ENCODE measurements at places on chromosomes 7 and 10. TPM values are rescaled to one million over a fixed set of nuclear protein-coding genes. Genes with fewer than 3 reads are reported as not detected.

Gene UTF1
- not detected for polyA plus RNA-seq

Gene DMBT1
- polyA plus RNA-seq, result 198 TPM

DNA sequence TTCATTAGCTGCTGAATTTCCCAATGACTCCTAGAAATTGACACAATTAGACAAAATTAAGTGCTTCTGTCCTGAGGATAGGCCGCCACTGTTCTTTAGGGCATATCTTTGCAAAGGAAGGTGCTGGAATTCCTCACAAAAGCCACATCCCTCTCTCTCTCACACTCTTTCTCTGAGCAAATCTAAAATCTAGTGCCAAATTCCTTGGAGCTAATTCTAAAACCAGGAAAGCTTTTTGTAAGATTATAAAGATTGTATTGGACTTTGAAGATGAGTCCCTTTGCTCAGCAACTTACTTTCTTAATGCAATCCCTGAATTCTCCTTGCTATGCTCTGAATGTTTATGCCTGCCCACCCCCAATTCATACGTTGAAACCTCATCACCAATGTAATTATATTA lies 288.9 kb downstream of the KCNMA1 start:
- no peak for DNase-seq

Gene HYAL4
- not detected for polyA plus RNA-seq

DNA sequence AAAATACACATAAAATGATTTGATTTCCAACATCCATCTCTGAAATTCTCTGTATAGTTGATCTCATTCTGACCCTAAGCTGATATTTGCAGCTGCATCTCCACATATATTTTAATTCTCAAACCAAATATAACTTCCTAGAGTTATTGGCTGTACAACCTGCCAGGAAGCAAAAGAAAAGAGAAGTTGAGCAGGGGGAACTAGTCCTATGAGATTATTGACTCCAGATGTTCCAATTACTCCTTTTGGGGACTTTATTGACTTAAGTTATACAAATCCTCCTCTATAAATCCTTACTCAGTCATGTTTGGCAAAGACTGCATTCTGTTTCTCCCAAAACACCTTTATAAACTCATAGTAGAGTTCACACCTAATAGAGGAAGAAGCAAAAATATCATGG lies 599.4 kb upstream of the ANKRD30A start:
- no peak for DNase-seq

DNA sequence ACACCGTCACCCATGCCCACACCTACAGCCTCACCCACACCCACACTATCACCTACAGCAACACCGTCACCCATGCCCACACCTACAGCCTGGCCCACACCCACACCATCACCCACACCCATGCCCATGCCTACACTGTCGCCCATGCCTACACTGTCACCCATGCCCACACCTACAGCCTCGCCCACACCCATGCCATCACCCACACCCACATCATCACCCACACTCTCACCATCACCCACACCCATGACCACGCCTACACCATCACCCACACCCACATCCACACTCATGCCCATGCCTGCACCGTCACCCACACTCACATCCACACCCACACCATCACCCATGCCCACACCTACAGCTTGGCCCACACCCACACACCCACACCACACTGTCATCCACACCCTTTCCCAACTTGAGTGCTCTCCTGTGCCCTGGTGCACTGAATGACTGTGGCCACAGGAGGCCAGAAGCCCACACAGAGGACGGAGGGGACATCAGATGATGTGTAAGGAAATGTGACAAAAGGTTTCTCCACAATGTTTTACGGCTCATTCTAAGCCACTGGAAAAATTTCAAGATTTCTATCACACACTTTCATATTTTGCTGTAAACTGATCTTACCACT lies 153.3 kb downstream of the WDR37 start:
- no peak for DNase-seq

DNA sequence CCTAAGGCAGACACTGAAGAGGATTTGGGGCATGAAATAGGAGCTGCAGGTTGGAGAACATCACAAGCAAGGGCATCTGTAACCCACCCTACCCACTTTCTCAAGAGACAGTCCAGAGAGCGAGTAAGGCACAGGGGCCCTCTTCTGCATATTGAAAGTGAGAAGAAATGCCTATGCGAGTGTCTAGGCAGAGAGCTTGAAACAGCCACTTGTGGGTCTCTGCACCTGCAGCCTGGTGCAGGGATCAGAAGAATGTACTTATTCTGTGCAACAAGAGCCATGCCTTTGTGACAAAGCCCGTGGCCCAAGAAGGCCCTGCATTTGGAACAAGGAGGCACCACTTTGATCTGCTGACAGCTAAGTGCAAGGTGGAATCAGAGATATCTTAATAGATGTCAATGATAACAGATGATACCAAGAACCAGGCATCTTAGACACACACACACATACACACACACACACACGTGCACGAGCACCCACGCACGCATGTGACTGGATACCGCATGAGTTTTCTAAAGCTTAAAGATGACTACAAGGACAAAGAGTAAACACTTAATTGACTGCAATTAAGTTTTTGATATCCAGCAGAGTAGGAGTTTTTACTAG lies 89.3 kb downstream of the NPSR1 start:
- no peak for DNase-seq

DNA sequence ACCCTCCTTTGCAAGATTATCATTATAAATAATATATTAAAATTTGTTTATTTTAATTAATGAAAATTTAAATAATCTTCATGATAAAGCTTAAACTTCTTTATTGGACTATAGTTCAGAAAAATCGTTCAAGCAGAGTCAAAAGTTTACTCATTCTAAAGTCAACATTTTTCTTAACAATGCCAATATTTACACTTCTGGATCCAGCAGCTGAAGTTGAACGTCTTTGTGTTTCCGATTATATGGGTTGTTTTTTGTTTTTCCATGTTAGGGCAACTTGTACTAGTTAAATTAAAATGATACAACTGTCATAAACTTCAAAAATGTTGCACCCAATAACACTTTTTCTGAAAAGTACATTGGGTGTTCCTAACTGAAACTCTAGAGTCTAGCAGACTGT lies 43.8 kb downstream of the GRB10 start:
- DNase-seq, result no peak

Gene MCM10
- 4.7 TPM for polyA plus RNA-seq

GRCh38 chr7:20276705-20277472 lies 53.8 kb upstream of the ITGB8 start:
- DNase-seq, result no peak

DNA sequence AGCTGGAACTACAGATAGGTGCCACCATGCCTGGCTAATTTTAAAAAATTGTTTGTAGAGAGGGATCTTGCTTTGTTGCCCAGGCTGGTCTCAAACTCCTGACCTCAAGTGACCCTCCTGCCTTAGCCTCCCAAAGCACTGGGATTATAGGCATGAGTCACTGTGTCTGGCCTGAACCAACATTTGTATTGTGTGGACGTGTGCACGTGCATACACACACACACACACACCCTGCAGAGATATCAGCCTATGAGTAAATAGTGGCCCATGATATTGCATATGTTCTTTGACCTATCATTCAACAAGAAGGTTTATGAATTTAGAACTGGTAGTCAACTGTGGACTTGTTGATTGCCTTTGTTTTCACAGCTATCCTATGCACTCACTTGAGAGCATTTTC lies 161.6 kb downstream of the BAMBI start:
- DNase-seq, result peak; percentile 64

Gene PLEKHA8
- 7.3 TPM for polyA plus RNA-seq

Gene HTR5A
- polyA plus RNA-seq, result 0.03 TPM

- no peak for DNase-seq
Observed at GRCh38 chr7:15780271-15780670, 93.8 kb upstream of the MEOX2 start.

Data from large intestine (tissue), 12 donors.